ENCODE measurements at places on chromosomes 11 and 22.
A peak's percentile ranks its signal among the peaks of the same experiment; 100 is the strongest.

DNA sequence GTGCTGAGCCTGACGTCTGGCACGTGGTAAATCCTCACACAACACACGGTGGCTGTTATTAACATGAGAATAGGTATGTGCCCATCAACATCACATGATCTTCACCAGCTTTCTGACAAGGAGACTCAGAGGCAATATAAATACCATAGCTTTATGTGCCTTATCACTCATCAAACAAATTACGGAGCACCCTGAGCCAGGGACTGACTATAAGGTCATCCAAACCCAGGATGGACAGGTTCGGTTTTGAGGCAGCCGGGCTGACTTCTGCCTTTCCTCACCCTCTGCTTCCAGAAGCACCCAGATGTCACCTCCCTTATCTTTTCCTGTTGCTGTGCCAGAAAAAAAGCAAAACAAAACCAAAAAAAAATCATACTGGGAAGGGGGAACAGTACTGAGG, 5.7 kb upstream of the PLAAT3 start:
- DNase-seq, result no peak

GRCh38 chr22:46977656-46978343, 215.3 kb downstream of the TBC1D22A start:
- no peak for DNase-seq

- DNase-seq, result no peak
Observed at GRCh38 chr11:36388951-36389350, 92.9 kb downstream of the PRR5L start.

GRCh38 chr22:21928048-21928447, 24.6 kb downstream of the PPM1F start:
- no peak for DNase-seq

- no peak for DNase-seq
Observed at GRCh38 chr22:49701380-49702067, 126.1 kb downstream of the BRD1 start.

DNA sequence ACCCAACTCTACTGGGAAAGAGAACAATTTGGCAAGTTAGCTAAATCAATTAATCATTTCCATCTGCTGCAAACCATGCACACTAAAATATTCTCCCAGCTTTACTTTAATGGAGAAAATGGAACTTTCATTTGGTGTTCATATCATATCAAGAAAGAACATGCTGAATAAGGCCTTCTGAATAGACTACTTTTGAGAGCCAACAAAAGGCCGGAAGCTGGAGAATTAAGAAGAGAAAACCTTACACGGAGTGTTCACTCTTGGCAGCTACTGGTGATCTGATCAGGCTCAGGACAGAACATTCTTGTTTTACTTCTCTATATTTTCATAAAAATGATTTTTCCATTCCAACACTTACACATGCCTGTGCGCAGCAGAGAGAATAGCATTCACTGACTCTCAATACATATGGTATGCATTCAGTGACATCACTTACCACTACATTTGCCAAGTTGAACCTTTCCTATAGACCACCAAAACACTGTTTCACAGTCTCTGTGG, 165.3 kb downstream of the TTC28 start:
- no peak for DNase-seq

- no peak for DNase-seq
Observed at GRCh38 chr22:27105142-27106025, 448.0 kb downstream of the MIAT start.

- no peak for DNase-seq
Observed at GRCh38 chr11:26229257-26229656, 102.7 kb upstream of the ANO3 start.

DNA sequence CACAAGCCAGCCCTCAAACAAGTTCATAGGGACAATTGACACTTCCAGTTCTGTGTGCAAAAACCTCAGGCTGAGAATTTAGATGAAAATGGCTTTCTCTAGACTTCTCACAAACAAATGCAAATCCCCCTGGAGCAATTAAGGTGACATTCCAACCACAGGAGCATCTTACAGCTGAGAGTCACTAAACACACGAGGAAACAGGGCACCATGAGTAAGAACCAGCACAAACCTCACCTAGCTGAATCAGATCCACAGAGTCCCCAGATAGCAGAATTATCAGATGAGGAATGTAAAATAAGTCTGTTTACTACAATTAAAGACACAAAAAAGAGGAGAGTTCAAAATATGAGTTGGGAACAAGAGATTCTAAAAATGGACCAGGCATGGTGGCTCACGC, 51.5 kb downstream of the RTL6 start:
- DNase-seq, result no peak

DNA sequence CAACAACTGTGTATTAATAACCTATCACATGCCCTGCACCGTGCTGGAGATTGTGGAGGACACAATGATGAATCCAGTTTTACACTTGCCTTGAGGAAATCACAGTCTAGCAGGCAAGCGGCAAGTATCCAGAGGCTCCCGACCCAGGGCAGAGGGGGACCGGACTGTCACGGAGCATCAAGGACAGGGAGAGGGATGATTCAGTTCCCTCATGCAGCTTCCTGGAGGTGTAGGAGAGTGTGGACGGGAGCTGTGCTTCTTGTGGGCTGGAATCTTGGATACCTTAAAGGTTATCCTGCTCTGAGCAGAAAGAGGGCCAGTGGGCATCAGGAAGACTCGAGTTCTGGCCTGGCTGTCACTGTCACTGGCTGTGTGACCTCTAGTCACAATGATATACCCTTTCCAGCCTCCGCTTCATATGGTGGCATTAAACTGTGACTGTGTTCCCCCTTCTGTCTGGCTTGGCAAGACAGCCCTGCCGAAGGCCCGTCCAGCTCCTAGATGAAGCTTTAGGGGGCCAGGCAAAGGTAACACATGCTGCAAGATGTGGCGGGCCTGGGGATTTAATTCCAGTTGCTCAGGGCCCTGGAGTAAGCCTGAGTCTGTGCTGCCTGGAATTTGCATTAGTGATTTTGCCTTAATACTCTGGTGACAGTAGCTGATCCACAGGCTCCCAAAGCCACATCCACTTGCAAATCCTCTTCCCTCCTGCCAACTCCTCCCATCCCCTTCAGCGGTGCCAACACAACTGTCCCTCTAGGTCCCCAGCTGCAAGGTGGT, 162.8 kb downstream of the DSCAML1 start:
- DNase-seq, result no peak

- DNase-seq, result no peak
Observed at GRCh38 chr22:47450876-47451475, 688.5 kb downstream of the TBC1D22A start.

- DNase-seq, result no peak
Observed at GRCh38 chr22:31083377-31083768, 2.3 kb downstream of the SMTN start.

DNA sequence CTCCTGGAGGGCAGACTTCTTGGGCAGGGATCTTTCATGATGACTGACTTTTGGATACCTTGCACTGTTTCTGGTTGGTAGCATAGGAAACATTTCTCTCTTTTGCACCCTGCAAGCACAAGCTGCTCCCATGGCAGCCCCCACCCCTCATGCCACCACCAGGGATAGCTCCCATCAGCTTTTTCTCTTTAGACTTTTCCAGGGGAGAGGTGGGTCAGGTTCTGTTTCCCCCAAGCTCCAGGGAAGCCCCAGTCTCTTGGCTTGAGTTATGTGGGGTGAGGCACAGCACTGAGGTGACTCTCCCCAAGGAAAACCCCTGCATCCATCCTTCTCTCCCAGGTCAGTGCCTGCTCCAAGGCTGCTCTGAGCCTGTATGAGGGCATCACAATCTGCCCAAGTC, 22.5 kb downstream of the LRRC32 start:
- DNase-seq, result no peak

GRCh38 chr11:94127638-94128037, 1.0 kb upstream of the PANX1 start:
- no peak for DNase-seq

DNA sequence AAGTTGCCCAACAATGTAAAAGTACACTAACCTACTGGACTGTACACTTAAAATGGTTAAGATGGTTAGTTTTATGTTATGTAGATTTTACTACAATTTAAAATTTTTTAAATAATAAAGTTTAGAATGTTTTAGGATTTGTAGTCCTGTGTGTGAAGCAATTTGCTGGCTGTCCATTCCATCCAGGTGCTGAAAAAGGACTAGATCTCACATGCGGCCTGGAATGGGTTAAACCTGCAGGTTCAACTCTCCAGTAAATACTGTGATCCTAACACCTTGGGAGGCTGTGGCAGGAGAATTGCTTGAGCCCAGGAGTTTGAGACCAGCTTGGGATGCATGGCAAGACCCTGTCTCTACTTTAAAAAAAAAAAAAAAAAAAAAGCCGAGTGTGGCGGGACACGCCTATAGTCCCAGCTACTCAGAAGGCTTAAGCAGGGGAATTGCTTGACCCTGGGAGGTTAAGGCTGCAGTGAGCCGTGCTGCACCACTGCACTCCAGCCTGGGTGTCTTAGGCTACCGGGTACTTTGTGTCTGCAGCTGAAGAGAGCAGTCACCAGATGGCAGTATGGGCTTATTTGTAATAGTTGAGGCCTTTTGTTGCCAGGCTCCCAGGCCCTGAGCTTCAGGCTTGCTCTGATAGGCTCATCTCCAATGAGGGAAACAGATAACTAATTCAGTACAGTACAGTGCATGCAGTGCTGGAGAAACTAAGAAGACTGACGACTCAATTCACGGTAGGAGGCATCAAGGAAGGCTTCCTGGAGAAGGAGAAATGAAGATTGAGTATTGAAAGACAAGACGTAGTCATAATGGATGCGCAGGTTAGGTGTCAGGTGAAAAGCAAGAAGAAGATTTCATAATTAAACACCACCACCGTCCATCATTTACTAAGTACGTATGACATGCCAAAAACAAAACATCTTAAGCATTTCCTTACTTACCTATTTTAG, 64.7 kb upstream of the ASPHD2 start:
- DNase-seq, result no peak

DNA sequence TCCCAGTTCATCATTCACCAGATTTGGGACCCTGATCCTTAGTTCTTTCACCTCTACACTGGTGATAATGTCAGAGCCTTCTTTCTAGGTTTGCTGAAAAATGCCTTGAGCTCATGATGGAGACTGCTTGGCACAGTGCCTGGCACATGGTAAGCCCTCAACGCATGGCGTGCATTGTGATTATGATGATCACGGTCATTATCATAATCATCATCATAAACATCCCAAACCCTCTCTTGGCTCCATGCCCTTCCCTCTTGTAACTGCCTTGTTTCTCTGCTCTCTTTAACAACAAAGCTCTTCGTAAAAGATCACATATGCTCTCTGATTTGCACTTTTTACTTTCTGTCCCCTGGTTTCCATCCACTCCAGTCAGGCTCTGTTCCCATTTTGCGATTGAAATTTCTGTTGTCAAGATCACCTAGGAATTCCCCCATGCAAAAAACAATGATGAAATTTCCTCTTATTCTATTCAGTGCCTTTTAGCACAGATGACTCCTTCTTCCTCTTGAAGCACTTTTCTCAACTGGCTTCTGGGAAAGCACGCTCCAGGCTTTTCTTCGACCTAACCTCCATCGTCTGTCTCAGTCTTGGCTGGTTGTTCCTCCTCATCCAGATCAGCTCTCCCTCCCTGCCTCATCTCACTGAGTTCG, 479.1 kb downstream of the OPCML start:
- DNase-seq, result no peak

GRCh38 chr11:86230921-86231434, 13.6 kb upstream of the EED start:
- no peak for DNase-seq

DNA sequence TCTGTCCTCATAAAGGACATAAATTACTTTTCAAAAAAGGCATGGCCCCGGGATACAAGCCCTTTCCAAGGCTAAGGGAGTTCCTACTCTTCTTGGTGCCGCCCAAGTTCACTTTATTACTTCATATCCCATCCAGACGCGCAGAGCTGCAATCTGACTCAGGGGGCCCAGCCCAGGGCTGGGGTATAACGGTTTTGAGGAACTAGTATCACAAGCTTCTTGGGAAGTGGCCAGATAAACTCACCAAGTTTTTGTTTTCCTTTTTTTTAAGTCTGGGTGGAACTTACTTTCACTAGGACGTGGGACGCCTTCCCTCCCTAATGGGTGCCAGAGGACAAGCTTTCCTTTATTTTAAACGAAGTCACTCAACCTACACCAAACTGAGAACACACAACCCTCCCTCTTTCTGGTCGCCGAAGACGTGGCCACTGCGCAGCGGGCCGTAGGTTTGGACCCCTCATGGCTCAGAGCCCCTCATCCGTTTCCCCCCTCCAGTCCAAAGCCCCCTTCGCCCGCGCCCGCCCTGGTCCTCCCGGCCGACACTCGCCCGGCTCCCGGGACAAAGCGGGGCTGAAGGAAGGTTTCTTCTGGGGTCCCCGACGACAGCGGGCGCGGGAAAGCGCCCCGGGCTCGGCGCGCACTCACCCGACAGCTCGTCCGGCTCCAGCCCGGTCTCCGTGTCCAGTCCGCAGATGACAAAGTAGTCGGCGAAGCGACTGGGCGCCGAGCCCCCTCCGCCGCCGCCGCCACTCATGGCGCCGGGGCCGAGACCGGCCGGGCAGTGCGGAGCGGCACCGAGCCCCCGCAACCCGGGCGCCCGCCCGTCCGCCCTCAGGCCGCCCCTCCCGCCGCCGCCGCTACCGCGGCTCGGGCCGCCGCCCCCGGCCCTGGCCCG, 587 bp downstream of the DENND5A start:
- peak; percentile 78 for DNase-seq

GRCh38 chr11:76644591-76644990, 26.0 kb downstream of the LRRC32 start:
- DNase-seq, result peak; percentile 30

DNA sequence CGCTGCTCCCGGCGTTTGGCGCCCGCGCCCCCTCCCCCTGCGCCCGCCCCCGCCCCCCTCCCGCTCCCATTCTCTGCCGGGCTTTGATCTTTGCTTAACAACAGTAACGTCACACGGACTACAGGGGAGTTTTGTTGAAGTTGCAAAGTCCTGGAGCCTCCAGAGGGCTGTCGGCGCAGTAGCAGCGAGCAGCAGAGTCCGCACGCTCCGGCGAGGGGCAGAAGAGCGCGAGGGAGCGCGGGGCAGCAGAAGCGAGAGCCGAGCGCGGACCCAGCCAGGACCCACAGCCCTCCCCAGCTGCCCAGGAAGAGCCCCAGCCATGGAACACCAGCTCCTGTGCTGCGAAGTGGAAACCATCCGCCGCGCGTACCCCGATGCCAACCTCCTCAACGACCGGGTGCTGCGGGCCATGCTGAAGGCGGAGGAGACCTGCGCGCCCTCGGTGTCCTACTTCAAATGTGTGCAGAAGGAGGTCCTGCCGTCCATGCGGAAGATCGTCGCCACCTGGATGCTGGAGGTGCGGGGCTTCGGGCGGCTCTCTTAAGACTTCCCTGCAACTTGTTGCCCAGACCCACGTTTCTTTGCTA, at the start of gene CCND1:
CCND1 (plus strand) TSS at position 162 of the 587 bp plus-strand sequence; CDS start at position 320, 158 bp downstream.
- DNase-seq, result peak; percentile 87

- DNase-seq, result no peak
Observed at GRCh38 chr11:3932698-3933097, 77.2 kb downstream of the STIM1 start.

DNA sequence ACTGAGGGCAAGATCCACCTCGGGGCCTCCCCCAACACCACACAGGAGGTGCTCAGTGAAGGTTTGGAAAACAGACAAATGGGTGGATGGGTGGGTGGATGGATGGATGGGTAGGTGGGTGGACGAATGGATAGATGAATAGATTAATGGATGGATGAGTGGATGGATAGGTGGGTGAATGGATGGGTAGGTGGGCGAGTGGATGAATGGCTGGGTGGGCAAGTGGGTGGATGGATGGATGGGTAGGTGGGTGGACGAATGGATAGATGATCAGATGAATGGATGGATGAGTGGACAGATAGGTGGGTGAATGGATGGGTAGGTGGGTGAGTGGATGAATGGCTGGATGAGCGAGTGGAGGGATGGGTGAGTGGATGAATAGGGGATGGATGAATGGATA, 863 bp upstream of the PRR33 start:
- no peak for DNase-seq

Measured in left forelimb (tissue), 1 donor.